Natural killer cell treated with Interleukin-12 subunit alpha and Interleukin-12 subunit beta and Interleukin-15 and Interleukin-18, amount 100 ng/mL, for 72 hours (primary cell): ENCODE measurements at places on chromosomes 6 and 20. TPM values are rescaled to one million over a fixed set of nuclear protein-coding genes. Genes with fewer than 3 reads are reported as not detected.

The KCNK16 gene
- not detected for total RNA-seq

DNA sequence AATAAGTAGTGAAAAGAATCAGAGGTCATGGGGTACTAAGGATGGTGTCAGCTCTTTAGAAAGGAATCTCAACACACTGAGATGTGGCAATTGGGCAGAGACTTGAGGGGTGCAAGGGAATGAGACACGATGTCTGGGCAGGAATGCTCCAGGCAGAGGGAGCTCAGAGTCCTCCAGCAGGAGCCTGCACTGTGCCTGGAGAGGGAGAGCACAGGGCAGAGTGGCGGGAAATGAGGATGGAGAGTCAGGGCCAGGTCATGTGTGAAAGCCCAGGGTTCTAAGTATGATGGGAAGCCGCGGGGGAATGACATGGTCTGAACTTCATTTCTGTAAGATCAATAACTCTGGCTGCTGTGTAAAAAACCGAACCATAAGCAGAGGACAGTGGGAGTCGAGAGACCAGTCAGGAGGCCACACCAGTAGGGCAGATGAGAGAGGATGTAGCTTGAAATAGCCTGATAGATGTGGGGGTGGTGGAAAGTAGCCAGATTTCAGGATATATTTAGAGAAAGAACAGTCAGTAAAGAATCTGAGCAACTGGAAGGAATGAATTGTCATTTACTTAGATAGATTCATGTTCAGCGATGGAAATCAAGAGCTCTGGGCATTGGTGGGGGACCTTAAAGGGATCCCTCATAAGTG, 133.4 kb upstream of the DTNBP1 start:
- no peak for DNase-seq
- no peak overlapping the region for H3K4me3 ChIP-seq
- peaks cover 7% of the 10 kb centered on the region for H3K36me3 ChIP-seq
- H3K27ac ChIP-seq = no peak overlapping the region
- no peaks in the 10 kb centered on the region for H3K4me1 ChIP-seq

The RIPOR3 gene
- not detected for total RNA-seq

GRCh38 chr6:150767571-150768018, 97.9 kb upstream of the MTHFD1L start:
- no peak for DNase-seq
- H3K36me3 ChIP-seq = no peaks in the 10 kb centered on the region
- H3K27ac ChIP-seq = no peak overlapping the region
- H3K27me3 ChIP-seq = peaks cover 6% of the 10 kb centered on the region
- H3K4me1 ChIP-seq = no peaks in the 10 kb centered on the region

The CCN6 gene
- not detected for total RNA-seq

The DSE gene
- total RNA-seq = 21.9 TPM

The CAPN11 gene
- not detected for total RNA-seq

DNA sequence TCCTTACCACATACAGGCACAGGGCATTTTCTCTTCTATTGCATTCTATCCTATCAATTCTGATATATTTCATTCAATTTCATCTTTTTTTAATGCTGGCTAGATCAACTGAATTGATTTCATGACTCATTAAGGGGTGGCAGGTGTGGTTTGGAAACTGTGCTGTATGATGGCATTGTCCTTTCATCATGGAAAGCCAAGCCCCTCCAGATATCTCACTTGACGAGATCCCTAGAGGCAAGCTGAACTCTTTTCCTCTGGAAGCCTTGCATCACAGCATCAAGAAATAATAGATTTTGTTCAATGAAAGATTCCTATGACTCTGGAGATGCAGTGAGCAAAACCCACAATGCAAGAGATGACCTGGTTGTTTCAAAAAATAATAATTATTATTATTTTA, 401.2 kb downstream of the PREX1 start:
- peaks cover 9% of the 10 kb centered on the region for H3K4me1 ChIP-seq
- H3K27ac ChIP-seq = no peak overlapping the region
- no peak overlapping the region for H3K4me3 ChIP-seq
- H3K27me3 ChIP-seq = peaks cover 16% of the 10 kb centered on the region
- no peaks in the 10 kb centered on the region for H3K36me3 ChIP-seq
- DNase-seq = no peak

- H3K4me3 ChIP-seq = no peak overlapping the region
- H3K27me3 ChIP-seq = peaks cover 33% of the 10 kb centered on the region
- no peaks in the 10 kb centered on the region for H3K4me1 ChIP-seq
- peaks cover 4% of the 10 kb centered on the region for H3K36me3 ChIP-seq
- no peak for DNase-seq
Measured at GRCh38 chr6:90596967-90597539, 10.2 kb upstream of the MAP3K7 start.

DNA sequence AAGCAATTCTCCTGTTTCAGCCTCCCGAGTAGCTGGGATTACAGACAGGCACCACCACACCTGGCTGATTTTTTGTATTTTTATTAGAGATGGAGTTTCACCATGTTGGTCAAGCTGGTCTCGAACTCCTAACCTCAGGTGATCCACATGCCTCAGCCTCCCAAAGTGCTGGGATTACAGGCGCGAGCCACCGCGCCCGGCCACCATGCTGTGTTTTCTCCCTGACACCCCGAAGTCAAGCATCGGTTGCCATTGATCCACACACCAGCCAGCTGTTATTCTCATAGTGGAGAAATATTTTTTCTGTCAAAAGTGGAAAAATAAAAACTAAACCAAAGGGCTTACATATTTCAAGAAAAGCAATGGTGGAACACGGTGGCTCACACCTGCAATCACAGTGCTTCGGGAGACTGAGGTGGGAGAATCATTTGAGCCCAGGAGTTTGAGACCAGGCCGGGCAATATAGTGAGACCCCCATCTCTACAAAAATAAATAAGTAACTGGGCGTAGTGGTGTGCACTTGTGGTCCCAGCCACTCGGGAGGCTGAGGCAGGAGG, 157.4 kb downstream of the ZMYND8 start:
- H3K4me1 ChIP-seq = peaks cover 7% of the 10 kb centered on the region
- no peak overlapping the region for H3K27ac ChIP-seq
- H3K27me3 ChIP-seq = peaks cover 6% of the 10 kb centered on the region
